ENCODE measurements at places on chromosomes 5 and 9. TPM values are rescaled to one million over a fixed set of nuclear protein-coding genes. Genes with fewer than 3 reads are reported as not detected.

The NRG2 gene
- 0.28 TPM for total RNA-seq

The ELOVL7 gene
- 0.09 TPM for total RNA-seq

The MARVELD2 gene
- total RNA-seq = 0.14 TPM

The ITGA1 gene
- 40.2 TPM for total RNA-seq

The PCDH12 gene
- total RNA-seq = 0.14 TPM

The FPGS gene
- total RNA-seq = 62.7 TPM

The PTTG1 gene
- 62.2 TPM for total RNA-seq

The CPLANE1 gene
- 17.0 TPM for total RNA-seq

The TRIM41 gene
- total RNA-seq = 15.9 TPM

The ANKRD31 gene
- total RNA-seq = 0.14 TPM

The SLC6A7 gene
- not detected for total RNA-seq

The ADAM19 gene
- 25.0 TPM for total RNA-seq

The KCNV2 gene
- total RNA-seq = not detected

The TAL2 gene
- total RNA-seq = not detected

The TAF11L3 gene
- total RNA-seq = not detected

The ICE1 gene
- total RNA-seq = 14.9 TPM

The ELAVL2 gene
- total RNA-seq = 0.14 TPM

The PDLIM4 gene
- total RNA-seq = 53.3 TPM

The FOXD4L6 gene
- 0.09 TPM for total RNA-seq

The IL9 gene
- not detected for total RNA-seq

The PCDHB4 gene
- 0.14 TPM for total RNA-seq

The CTXN3 gene
- not detected for total RNA-seq

The SLC34A1 gene
- not detected for total RNA-seq

The ADRB2 gene
- total RNA-seq = 0.09 TPM

The ARHGAP26 gene
- 7.4 TPM for total RNA-seq

The PDCD1LG2 gene
- 2.6 TPM for total RNA-seq

The GFI1B gene
- total RNA-seq = not detected

The SLC9A3 gene
- total RNA-seq = 0.43 TPM

The C8G gene
- total RNA-seq = not detected

The TIMD4 gene
- not detected for total RNA-seq

The AK8 gene
- 0.37 TPM for total RNA-seq

The TRIM14 gene
- 2.6 TPM for total RNA-seq

The GPX8 gene
- 105 TPM for total RNA-seq

The EGFL7 gene
- total RNA-seq = 15.6 TPM

The SHISAL2B gene
- total RNA-seq = not detected

The CCNO gene
- total RNA-seq = not detected

The ZBED3 gene
- total RNA-seq = 0.28 TPM

The PCDHA12 gene
- 0.09 TPM for total RNA-seq

The PCDHB8 gene
- 0.09 TPM for total RNA-seq

The GOLGA2 gene
- total RNA-seq = 136 TPM

The ISL1 gene
- not detected for total RNA-seq

The KIF4B gene
- total RNA-seq = under 0.01 TPM

The C5 gene
- total RNA-seq = 4.5 TPM

The STK32A gene
- total RNA-seq = 1.3 TPM

The EXOC3 gene
- total RNA-seq = 59.0 TPM

The ADAMTS2 gene
- 68.5 TPM for total RNA-seq

The LCN1 gene
- 0.65 TPM for total RNA-seq

The F2RL2 gene
- total RNA-seq = 5.4 TPM

The C7 gene
- total RNA-seq = 1.1 TPM

The MARCOL gene
- total RNA-seq = 8.3 TPM

The PRRX2 gene
- total RNA-seq = 23.2 TPM

The PLCXD3 gene
- under 0.01 TPM for total RNA-seq

The SPINK5 gene
- under 0.01 TPM for total RNA-seq

The PROB1 gene
- total RNA-seq = 1.0 TPM

The SAXO1 gene
- under 0.01 TPM for total RNA-seq

The GRXCR2 gene
- total RNA-seq = not detected

The LHX3 gene
- total RNA-seq = not detected

The RNF208 gene
- total RNA-seq = under 0.01 TPM
